ENCODE measurements at places on chromosomes 16 and 17.

GRCh38 chr16:87459027-87459426 lies 33.8 kb downstream of the ZCCHC14 start:
- DNase-seq: no peak

DNA sequence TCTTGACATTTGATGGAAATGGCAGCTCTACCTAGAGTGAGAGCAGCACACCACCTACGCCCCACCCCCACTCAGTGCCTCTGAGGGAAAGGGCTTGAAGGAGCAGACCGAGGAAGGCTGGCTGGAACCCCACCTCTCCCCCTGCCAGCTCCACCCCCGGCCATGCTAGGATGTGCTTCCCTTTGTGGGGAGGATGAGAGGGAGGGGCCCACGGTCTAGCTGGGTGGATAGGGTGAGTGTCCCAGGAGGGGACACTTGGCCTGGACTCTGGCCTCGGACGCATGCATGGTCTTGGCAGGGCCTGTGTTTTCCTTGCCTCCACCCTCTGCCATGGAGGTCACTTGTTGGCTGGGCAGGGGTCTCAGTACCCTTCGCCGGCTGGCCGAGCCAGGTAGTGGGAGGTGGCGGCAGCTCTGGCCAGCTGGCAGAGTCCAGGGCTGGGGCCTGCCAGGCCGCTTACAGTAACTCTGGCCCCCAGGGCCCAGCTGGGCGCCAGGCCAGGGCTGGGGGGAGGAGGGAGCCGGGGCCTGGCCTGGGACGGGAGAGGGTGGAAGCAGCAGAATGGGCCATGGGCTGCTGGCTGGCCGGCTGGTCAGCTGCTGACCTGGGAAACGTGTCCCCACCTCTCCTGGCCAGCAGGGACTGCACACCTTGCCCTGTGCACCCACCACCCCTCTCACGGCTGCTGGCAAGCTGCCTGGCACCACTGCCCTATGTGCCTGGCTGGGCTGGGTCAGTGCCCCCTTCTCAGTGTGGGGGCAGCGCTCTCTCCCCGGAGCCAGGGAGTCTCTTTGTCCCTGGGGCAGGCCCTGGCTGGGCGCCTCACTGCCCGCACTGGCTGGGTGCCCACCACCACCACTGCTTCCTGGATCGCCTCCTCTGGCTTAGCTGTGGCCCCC lies 23.0 kb downstream of the RARA start:
- no peak for DNase-seq

DNA sequence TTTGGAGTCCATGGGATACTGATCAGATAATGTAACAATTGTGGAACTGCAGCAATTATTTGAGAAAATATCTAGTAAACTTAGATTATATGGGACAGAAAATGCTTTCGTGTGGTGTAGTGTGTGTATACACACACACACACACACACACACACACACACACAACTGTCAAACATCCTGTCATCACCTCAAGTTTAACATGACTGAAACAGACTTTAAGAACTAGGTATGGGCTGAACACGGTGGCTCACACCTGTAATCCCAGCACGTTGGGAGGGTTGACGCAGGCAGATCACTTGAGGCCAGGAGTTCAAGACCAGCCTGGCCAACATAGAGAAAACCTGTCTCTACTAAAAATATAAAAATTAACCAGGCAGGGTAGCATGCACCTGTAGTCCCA lies 544 bp upstream of the EVI2A start:
- DNase-seq: no peak

DNA sequence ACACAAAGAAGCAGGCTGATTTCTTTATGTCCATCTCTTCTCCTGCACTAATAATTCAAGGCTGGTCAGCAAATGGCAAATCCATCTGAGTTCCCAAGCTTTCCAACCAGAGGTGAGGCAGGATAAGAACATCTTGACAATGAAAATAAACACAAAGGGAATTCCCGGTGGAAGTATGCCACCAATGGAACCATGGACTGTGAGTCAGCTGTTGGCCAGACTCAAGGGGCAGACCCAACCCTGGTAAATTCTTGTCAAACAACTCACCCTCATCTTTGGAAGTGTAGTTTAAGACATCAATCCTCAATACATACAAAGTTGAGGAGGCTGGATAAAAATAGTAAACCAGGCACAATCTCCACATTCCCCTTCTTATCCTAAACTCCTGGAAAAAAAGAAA lies 74.3 kb upstream of the CES5A start:
- no peak for DNase-seq

- DNase-seq: no peak
Observed at GRCh38 chr17:75402026-75402425, 3.5 kb downstream of the GRB2 start.

DNA sequence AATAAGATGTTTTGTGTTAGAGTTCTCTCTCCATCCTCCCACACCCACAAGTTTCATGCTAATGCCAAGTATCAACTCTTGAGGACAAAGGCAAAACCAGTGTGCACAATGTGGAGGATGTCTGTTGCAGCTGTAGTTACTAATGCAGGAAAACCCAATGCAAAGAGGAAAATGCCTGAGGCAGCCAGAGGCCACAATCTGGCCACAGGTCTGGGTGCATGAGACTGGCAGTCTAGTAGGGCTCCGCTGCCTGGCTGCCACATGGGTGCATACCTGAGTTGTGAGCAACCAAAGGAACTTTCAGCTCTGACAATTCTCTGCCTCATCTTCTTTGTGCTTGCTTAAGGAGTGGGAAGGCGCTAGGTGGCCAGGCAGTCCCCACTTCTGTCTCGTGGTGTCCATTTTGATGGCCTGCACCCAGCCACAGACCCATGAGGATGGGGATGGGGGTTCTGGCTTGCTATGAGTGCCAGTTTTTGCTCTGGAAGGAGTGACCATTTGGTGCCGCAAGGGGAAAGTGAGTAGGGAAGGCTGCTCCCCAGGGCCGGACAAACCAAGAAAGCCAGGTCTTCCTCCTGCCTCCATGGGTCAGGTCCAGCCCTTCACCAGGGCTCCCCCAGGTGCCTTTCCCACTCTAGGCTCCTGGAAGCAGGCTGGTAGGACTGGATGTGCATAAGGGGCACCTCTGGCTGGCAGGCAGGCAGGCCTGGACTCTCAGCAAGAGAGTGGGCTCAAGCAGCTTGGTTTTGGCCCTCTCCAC lies 4.2 kb upstream of the GFOD2 start:
- DNase-seq: no peak

- DNase-seq: no peak
Observed at GRCh38 chr16:20910781-20911321, 10.3 kb downstream of the LYRM1 start.

GRCh38 chr16:28975158-28975599 lies 601 bp downstream of the SPNS1 start:
- no peak for DNase-seq

DNA sequence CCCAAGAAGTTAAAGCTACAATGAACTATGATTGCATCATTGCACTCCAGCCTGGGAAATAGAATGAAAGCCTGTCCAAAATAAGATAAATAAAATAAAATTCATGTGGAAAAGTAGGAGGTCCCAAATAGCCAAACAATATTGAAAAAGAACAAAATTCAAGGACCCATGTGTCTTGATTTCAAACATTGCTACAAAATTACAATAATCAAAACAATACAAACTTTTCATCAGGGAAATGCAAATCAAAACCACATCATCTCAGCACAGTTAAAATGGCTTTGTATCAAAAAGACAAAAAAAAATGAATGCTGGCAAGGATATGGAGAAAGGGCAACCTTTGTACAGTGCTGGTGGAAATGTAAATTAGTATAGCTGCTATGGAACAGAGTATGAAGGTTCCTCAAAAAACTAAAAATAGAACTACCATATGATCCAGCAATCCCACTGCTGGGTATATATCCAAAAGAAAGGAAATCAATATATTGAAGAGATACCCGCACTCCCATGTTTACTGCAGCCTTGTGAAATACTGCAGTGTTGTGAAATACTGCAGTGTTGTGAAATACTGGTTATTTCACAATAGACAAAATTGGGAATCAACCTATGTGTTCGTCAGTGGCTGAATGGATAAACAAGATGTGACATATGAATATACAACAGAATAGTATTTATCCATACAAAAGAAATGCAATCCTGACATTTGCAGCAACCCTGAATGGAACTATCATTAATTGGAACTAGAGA lies 24.5 kb upstream of the ZNF287 start:
- DNase-seq: no peak
